ENCODE measurements at places on chromosomes 5 and 9. TPM values are rescaled to one million over a fixed set of nuclear protein-coding genes. Genes with fewer than 3 reads are reported as not detected.

The UBE2R2 gene
- total RNA-seq, result 34.5 TPM

DNA sequence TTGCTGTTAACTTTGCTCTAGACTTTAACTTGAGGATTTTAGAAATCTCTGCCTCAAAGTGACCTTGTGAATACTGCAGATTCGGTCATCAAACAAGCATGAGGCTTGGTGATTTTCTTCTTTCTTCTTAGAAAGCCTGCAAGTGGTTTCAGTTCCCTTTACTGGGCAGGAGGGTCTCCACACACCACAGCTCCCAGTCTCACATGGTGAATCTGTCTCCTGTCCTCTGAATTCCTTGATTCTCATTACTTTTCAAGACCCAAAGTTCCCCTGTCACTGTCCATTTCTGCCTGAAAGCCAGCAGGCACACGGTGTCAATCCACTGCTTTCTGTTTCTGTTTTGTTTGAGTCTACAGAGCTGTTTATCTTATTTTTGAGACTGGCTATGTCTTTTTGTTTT, 14.1 kb downstream of the HSPB3 start:
- no peak for DNase-seq

- no peak for DNase-seq
Observed at GRCh38 chr9:86660146-86660943, 287.0 kb downstream of the GAS1 start.

GRCh38 chr9:84490206-84490841, 149.8 kb upstream of the SLC28A3 start:
- no peak for DNase-seq

- DNase-seq, result peak; percentile 65
Observed at GRCh38 chr9:38227061-38227540, 158.1 kb upstream of the SHB start.

DNA sequence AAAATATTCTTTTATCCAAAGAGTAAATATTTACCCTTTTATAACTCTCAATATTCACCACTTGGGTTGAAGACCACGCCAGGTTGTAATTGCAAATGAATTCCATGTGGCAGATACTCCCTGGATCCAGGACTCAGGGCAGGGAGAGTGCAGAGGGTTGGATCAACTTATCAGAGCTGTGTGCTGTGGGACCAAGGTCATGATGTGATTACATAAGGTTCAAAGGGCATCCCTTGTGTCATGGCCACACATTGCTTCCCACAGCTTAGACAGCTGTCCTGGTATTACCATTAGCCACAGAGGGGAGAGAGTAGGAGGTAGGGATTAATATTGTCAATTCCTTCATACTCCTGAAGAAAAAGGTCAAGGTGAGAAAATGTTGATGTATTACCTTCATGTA, 133.9 kb downstream of the JAKMIP2 start:
- DNase-seq, result no peak

GRCh38 chr9:106625259-106625789, 237.6 kb upstream of the ZNF462 start:
- no peak for DNase-seq

GRCh38 chr9:79104216-79104615, 467.5 kb upstream of the TLE4 start:
- no peak for DNase-seq

Measured in activated naive CD8-positive, alpha-beta T cell treated with anti-CD3 and anti-CD28 coated beads for 36 hours (primary cell).